ENCODE measurements at places on chromosomes 1 and 21.

- DNase-seq, result no peak
These were observed 655.4 kb downstream of the RWDD3 start for GRCh38 chr1:95889400-95889799.

GRCh38 chr1:202976633-202977032 lies 9.6 kb upstream of the CYB5R1 start:
- no peak for DNase-seq

- no peak for DNase-seq
These were observed 5.6 kb upstream of the BSDC1 start for GRCh38 chr1:32399843-32400242.

- no peak for DNase-seq
These were observed 57.9 kb downstream of the EPRS1 start for GRCh38 chr1:219988387-219988786.

- DNase-seq, result no peak
These were observed 128.2 kb downstream of the EIF4G3 start for GRCh38 chr1:21048462-21048861.

DNA sequence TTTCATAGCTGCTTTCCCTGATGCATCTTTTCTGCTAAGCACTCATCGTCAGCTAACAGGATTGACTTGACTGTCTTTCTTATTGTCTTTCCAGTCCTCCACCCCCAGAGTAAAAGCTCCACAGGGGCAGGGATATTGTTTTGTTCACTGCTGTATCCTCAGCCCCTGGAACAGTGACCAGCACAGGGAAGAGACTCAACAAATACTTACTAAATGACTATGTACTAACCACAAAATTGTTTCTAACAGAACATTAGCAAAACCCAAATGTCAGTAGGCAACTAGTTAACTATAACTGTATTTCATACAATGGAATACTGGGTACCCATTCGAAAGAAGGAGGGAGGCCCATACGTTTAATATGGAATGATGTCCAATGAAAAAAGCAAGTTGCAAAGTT lies 53.0 kb downstream of the BCAR3 start:
- DNase-seq, result no peak

DNA sequence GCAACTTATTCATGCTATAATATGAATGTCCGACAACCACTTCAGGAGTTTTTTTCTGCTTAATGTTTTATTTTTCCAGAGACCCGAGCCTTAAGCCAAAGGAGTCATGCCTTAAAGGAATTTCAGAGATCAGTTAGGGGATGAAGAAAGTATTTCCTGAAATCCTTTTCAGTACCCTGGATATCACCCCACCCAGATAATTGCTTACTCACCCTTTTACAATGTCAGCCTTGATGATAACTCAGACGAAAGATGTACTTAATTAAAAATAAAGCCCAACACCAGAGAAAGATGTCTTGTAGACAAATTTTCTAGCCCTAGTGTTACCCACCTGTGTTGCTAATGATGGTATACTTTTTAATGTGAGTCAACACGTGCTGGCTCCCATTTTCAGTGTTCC lies 124.1 kb downstream of the XCL2 start:
- DNase-seq, result no peak

- DNase-seq, result no peak
These were observed 3.1 kb upstream of the DDR2 start for GRCh38 chr1:162629077-162629627.

DNA sequence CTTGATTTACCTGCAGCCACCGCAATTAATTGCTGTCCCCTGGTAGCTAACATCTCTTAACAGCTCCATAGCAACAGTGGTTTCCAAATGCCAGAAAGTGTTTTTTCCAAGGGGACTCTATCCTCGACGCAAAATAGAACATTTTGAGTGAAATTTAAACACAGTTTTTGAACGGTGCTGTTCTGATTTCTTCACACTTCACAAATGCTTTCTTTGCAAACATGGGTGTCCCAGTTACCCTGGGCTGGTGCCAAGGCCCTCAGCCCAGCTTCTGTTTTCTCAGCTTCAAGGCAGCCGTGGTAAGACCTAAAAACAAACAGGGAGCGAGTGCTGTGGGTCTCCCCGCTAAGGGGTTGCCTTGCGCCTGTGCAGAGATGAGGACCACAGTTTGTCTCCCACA lies 147.3 kb upstream of the VAMP3 start:
- peak; percentile 74 for DNase-seq

DNA sequence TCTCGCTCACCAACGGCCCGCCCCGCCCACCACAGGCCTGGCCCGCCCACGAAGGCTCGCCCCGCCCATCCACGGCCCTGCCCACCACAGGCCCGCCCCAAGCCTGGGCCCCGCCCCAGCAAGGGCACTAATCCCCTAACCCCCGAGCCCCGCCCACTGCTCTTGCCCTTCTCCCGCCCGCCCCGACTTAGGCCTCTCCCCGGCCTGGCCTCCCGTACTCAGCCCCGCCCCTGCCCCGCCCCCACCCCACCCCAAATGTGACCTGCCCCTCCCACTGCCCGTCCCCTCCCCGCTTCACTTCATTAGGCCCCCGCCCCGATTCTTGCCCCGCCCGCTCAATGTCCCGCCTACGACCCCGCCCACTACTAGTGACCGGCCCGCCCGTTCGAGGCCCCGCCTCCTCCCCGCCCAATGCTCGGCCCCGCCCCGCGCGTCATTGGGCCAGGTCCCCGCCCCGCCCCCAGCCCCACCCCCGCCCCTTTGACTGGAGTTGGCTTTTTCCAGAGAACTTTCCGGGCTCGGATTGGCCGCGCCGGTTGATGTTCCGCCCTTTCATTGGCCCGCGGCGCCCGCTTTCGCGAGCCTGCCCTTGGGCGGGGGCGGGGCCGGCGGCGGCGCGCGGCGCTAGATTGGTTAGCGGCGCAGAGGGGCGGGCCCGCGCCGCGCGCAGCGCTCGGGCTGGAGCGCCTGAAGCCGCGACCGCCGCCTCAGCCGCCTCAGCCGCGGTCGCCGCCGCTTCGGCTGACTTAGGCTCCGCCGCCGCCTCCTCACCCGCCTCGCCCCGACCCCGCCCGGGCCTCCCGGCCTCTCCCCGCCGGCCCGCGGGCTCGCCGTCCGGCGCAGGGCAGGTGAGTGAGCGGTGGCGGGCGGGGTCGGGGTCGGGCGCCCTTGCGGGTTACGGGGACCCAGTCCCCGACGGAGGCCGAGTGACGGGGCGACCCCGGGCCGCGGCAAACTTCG lies at the start of gene PCBP3:
TSS of gene PCBP3 (plus strand) at position 705 of the 960 bp plus-strand sequence. CDS start 206,361 bp downstream, outside the sequence.
- peak; percentile 55 for DNase-seq

GRCh38 chr21:33393348-33393747 lies 9.9 kb upstream of the IFNGR2 start:
- DNase-seq, result no peak

- DNase-seq, result no peak
These were observed 19.5 kb downstream of the LUZP1 start for GRCh38 chr1:23149114-23149513.

DNA sequence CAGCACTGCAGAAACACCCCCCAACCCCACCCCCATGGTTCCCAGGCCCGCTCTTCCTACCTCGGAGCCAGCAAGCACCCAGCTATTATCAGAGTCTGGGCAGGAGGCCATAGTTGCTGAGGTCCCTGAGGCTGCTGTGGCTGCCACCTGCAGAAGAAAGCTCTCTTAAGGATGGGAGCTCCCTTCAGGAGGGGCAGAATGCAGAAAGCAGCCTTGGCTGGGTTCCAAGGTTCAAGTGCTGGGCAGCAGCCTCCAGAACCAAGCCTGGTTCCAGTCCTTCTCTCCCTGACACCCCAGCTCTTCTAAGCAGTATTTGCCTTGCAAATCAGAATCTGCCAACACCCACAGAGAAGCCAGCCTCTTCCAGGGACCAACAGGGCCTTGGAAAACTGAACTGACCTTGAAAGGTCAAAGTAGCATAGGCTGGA lies 2.3 kb downstream of the PBXIP1 start:
- DNase-seq, result peak; percentile 43

DNA sequence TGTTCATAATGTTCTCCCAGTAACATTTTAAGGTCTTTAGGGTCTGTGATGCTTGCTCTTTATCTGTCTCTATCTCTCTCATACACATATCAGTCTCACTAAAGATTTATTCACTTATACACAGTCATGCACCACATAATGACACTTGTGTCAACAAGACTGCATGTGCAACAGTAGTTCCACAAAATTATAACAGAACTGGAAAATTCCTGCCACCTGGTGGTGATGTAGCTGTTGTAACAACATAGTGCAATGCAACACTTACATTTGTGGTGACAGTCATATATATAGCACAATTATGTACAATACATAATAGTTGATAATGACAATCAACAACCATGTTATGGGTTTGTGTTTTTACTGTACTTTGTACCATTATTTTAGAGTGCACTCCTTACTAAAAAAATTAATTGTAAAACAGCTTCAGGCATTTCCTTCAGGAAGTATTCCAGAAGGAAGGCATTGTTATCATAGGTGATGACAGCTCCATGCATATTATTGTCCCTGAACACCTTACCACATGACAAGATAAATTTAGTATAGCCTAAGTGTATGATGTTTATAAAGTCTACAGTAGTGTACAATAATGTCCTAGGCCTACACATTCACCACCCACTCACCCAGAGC lies 8.1 kb downstream of the TDRD5 start:
- DNase-seq, result peak; percentile 49

- DNase-seq, result no peak
These were observed 98.4 kb upstream of the TNR start for GRCh38 chr1:175841738-175842187.

- no peak for DNase-seq
These were observed 465.8 kb upstream of the PLXNA2 start for GRCh38 chr1:208709981-208710380.

DNA sequence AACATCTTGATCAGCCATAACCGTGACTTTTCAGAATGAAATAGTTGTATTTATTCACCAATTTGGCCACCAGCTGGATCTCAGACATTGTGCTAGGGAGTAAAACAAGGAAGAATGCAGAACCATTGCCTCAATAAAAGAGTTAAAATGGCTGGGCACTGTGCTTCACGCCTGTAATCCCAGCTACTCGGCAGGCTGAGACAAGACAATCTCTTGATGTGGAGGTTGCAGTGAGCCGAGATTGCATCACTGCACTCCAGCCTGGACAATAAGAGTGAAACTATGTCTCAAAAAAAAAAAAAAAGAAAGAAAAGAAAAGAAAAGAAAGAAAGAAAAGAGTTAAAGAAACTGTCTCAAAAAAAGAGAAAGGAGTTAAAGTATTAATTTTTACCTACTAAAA lies 199.5 kb downstream of the TPR start:
- DNase-seq, result peak; percentile 24

DNA sequence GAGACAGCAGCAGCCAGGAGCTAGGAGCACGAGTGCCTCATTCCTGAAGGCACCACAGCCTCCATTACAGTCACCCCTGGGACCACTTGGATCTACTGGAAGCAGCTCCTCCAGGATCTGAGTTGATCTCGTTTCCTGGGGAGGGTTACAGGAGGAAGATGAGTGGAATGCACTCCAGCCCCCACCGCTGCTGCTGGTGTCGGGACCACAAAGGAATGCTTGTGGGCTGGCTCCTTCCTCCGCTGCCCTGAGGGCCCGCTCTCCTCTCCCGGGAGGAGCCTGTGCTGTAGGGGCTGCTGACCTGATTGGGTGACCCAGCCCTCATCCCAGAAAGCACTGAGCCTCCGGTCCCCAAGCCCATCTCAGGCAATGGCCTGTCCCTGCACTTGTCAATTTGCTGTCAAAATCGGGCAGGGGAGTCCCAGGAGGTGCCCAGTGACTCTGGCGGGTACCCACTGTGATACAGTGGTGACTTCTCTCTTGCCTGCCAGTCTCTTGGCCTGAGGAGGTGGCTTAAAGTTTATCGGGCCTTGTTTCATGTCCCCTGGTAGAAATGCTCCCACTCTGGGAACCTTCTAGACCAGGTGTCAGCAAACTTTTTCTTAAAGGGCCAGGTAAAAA lies 23.1 kb downstream of the IL10RB start:
- DNase-seq, result no peak

DNA sequence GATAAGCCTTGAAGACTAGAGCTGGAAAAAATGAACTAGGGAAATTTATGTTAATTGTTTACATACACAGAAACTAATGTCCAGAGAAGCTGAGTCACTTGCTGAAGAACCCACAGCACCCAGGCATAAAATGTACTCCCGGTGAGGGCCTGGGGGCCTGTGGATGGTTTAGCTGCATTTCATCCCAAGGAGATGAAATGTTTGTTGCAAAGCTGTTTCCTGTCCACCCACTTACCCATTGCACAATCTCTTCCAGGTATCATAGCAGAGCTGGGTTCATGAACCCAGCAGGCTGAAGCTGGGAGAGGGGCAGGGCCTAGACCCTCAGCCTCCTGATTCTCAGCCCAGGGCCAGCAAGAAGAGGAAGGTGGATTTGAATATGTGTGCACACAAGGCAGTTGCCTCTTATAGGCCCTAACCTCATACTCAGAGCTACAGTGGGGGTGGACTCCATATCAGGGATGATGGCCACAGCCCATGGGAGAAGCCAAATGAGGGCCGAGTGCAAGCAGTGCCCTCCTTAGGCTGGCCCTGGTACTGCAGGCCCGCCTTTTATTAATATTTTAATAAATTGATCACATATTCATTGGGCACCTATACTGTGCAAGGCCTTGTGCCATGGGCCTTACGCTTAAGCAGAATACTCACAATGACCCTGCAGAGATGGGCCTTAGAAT lies 110.8 kb downstream of the LACTBL1 start:
- peak; percentile 44 for DNase-seq

GRCh38 chr1:49597436-49597835 lies 426.3 kb downstream of the AGBL4 start:
- no peak for DNase-seq

DNA sequence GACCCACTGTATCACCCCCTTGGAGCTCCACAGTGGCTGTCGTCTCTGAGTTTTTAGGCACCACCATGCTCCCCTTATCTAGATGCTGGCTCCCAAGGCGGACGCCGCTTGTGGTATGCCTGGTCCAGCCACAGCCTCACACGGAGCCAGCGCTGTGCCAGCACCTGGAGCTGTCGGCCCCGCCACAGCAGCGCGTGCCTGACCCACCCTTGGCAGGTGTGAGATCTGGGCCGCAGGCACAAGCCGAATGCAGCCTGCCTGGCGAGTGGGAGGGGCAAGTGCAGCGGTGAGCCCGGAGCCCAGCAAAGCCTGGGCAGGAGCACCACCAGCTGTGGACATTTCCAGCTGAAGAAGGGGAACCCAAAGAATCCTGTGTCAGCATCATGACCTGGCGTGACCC lies 91.9 kb upstream of the BACE2 start:
- no peak for DNase-seq

Data from thyroid gland (tissue), 4 donors.